Stimulated activated CD4-positive, alpha-beta T cell treated with anti-CD3 and anti-CD28 coated beads, TNF-alpha, amount 100 ng/mL, for 1 hour (primary cell): ENCODE measurements at places on chromosomes 16 and 17.
A peak's percentile ranks its signal among the peaks of the same experiment; 100 is the strongest.

DNA sequence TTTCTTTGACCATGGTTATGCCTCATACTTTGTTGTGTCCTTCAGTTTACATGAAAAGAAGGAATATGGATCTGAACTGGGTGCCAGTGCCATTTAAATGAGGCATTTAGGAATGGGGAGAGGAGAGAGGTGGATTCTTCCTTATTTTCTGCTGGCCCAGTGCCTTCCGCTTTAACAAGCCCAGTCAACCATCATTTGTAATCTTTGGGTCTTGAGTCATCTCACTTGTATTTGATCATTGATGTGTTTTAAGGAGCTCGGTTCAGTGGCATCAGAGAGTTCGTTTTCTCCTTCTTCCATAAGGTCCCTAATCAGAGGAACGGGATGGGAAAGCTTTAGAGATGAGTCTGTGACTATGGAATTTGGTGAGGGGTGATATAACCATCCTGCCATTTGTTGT, 334.9 kb downstream of the WWOX start:
- no peak for DNase-seq

GRCh38 chr17:55466671-55467070, 44.6 kb downstream of the SMIM36 start:
- DNase-seq = no peak

- DNase-seq = no peak
These were observed 223.7 kb downstream of the FOXL1 start for GRCh38 chr16:86802013-86802412.

- DNase-seq = no peak
These were observed 115.5 kb upstream of the SMURF2 start for GRCh38 chr17:64777415-64778239.

DNA sequence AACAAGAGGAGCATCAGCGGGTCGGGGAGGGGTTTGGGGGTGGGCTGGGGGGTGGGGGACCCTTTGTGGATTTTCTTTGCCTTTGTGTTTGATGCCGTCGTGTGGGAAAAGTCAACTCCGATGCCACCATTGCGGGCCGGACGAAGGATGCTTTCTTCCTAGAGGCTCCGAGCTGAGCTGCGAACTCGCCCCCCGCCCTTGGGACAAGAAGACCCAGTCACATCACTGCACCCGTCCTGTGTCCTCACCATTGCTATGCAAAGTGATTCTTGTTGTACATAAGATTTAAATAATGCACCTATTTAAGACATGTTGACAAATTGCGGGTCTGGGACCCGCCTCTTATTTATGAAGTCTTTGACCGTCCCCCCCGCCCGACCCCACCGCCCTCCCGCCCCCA, 69.0 kb upstream of the PLCG2 start:
- DNase-seq = no peak

- no peak for DNase-seq
These were observed at the start of gene KRTAP29-1 for GRCh38 chr17:41301916-41302901. KRTAP29-1 (minus strand) TSS chr17:41302851; CDS start chr17:41302851, 0 bp downstream.

- no peak for DNase-seq
These were observed 1.3 kb downstream of the FDXR start for GRCh38 chr17:74871356-74872076.

GRCh38 chr16:5756969-5757368, 659.4 kb upstream of the EEF2KMT start:
- no peak for DNase-seq

DNA sequence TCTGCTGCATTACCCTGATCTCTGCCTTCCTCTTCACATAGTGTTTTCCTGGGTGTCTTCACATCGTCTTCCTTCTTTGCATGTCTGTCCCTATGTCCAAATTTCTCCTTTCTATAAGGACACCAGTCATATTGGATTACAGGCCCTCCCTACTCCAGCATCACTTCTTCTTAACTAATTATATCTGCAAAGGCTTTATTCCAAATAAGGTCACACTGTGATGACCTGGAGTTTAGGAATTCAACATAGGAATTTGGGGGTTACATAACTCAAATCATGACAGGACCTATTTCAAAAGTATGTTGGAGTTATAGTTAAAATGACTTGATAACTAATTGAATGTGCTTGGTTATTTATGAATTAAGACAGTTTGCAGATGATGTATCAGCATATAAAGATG, 490.5 kb upstream of the ERCC4 start:
- DNase-seq = no peak

- no peak for DNase-seq
These were observed 91.1 kb downstream of the RPA1 start for GRCh38 chr17:1920948-1921351.

- no peak for DNase-seq
These were observed 5.2 kb downstream of the SLFN11 start for GRCh38 chr17:35368081-35368830.

- no peak for DNase-seq
These were observed 69.2 kb downstream of the SDR42E1 start for GRCh38 chr16:81942007-81942601.

- no peak for DNase-seq
These were observed 50.0 kb downstream of the NXN start for GRCh38 chr17:929586-929985.

DNA sequence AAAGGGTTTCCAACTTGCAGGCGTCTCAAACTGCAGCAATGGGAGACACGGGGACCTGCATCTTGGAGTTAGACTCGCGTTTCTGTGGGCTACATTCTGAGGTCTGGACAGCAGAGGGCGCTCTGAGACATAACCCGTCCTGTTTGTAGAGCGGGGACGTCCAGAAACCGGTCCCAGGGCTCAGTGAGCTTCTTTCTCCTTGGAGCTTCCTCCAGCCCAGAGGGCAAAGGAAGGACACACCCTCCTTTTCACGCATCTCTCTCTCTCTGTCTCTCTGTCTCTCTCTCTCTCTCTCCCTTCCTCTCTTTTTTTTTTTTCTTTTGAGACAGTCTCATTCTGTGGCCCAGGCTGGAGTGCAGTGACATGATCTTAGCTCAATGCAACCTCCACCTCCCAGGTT, 19.8 kb downstream of the COX4I1 start:
- peak; percentile 57 for DNase-seq

- no peak for DNase-seq
These were observed 13.1 kb downstream of the SPATA33 start for GRCh38 chr16:89670496-89671431.

- no peak for DNase-seq
These were observed 3.5 kb upstream of the ACSM3 start for GRCh38 chr16:20760346-20760745.

DNA sequence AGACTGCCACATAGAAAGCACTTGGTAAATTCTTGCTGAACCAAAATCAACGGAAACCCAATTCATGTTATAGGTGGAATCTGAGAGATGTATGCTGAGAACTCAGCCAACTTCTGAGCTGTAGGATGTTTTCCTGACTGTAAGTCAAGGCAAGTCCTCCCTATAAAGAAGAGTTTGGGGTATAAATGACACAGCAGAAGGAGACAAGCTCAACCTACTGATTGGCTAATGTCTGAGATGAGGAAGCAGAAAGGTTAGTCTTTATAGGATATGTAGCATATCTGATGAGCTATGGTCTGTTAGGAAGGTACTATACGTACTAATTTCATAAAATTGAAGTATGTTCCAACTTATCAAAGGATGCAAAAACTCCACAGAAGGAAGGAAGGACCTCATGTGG, 99.5 kb downstream of the XYLT1 start:
- no peak for DNase-seq

DNA sequence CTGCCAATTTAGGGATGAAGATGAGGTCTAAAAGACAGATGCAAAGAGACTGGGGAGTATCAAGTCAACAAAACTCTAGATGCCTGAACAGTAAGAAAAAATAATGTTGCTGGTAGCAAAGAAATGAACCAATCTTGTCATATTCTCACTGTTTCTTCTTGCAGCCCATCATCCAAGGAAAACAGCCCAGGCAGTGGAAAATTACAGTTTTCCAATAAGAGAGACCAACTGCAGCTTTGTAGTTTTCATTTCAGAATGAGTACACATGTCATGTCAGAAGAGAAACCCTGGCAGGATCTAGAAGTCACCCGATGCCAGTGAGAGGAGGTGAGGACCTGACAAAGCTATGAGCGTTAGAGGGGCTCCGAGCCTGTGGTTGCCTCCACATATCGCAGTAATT, 500.4 kb upstream of the PSMD7 start:
- no peak for DNase-seq

GRCh38 chr17:77613218-77613617, 345.3 kb upstream of the TNRC6C start:
- DNase-seq = no peak

DNA sequence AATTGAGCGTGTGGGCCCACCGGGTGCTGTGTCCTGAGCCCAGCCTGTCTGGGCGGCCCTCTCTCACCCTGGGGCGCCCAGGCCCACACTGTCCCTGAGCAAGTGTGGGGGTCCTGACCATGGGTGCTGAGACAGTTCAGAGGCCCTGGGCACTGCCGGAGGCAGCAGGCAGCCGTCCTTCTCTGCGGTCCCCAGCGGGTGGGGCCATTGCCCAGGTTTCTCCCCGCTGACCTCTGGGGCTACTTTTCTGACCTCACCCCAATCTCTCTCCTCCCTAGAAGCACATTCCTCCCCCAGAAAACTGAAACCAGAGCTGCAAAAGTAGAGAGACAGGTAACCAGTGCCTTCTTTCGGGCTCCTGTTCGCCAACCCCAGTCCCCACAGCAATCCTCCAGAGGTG, 36.0 kb upstream of the PVALEF start:
- DNase-seq = no peak

DNA sequence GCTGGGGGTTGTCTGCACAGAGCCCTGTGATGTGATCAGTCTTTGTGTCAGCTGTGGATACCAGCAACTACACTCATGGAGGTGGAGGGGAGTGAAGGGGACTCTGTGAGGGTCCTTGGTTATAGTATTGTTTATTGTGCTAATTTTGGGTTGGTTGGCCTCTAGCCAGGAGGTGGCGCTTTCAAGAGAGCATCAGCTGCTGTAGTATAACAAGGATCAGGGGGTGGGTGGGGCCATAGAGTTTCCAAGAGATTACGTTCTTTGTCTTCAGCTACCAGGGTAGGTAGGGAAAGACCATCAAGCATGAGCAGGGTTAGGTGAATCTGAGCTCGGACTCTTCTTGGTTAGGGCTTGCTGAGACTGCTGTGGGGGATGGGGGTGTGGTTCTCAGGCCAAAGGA, 97.1 kb upstream of the HS3ST3A1 start:
- DNase-seq = no peak

DNA sequence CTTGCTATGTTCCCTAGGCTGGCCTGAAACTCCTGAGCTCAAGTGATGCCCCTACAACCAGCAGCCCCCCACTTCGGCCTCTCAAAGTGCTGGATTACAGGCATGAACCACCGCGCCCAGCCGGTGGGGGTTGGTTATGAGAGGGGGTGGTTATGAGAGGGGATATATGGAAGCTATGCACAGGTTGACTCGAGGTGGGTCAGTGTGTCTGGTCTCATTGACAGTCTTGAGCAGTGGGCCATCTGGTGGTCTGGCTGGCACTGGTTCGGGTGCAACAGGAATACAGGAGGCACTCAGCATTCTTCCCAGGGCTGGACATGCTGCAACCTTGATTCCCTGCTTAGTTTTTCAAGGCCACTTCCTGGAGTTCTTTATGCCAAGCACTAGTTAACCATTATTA, 5.6 kb upstream of the STX1B start:
- DNase-seq = no peak

GRCh38 chr16:71555230-71555891, 21.5 kb downstream of the TAT start:
- DNase-seq = no peak

GRCh38 chr17:81197831-81198490, 24.8 kb downstream of the CEP131 start:
- no peak for DNase-seq

- DNase-seq = no peak
These were observed 123.4 kb downstream of the PRKCB start for GRCh38 chr16:23959072-23959751.

- no peak for DNase-seq
These were observed 27.5 kb downstream of the GGA2 start for GRCh38 chr16:23482778-23483177.

- no peak for DNase-seq
These were observed 29.8 kb downstream of the LIG3 start for GRCh38 chr17:35010093-35010492.

- DNase-seq = no peak
These were observed 17.8 kb upstream of the KIF19 start for GRCh38 chr17:74307984-74308773.

DNA sequence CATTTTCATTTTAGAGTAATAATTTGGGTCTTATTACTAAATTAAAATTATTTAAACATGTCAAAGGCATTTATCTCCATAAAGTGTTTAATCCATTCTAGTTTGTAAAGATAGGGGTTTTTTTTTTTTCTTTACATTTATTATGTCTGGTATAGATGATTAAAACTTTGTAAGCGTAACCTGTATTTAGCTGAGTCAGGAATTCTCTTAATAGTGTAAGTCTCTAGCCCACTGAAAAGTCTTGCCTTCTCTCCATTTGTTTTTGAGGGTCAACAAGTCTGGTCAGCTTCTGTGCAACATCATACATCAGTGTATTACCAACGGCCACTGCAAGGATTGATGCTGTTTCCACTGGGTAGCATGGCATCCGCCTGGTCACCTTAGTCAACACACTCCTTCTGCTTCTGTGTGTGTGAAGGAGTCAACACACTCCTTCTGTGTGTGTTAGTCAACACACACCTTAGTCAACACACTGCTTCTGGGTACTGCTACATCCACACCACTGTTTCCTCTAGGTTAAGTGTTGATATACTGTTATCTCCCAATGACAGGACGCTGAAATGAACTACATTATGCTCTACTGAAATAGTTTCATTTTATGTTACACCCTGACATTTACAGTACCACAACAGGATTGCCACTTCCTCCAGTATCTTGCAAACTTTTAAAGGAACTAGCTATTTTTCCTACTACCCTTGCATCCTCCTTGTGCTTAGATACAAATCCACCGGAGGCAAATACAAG, 37.3 kb upstream of the VWA3A start:
- DNase-seq = no peak

DNA sequence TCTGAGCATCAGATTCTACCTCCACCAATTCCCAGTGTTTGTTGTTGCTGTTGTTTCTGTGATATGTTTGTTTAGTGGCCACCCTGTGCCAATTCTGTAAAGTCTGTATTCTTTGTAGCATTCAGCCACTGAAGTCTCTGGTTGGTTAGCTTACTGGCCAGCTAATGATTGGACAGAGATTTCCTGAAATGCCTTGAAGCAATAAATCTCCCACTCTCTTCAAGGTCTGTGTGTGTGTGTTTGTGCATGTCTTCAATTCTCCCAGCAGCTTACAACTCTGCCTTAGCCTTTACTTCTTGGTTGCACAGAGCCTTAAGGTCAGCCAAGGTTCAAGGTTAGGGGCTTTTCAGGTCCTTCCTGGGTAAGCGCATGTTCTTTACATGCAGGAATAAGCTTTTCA, 38.2 kb downstream of the PRPSAP2 start:
- DNase-seq = no peak

GRCh38 chr17:70344386-70345060, 175.2 kb downstream of the KCNJ2 start:
- no peak for DNase-seq

DNA sequence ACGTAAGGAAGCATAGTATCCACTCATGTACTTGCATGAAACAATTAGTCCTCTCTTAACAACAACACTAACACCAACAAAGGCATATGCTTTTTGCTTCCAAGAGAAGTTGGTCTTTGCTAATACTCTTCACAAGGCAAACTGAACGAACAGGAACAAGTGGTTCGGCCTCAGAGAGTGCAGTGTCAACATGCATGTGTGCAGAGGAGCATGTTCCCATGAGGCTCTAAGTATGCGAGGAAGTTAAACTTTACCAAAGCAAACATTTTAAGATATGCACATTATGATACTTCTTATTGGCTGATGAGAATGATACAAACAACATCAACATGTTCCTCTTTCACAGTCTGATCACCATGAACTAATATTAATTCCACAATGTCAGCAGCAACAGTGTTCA, 285.3 kb upstream of the IRX5 start:
- no peak for DNase-seq

- no peak for DNase-seq
These were observed 48.5 kb downstream of the SPOP start for GRCh38 chr17:49629447-49629846.
